BJ (cell line): ENCODE measurements at places on chromosomes 4 and X.

DNA sequence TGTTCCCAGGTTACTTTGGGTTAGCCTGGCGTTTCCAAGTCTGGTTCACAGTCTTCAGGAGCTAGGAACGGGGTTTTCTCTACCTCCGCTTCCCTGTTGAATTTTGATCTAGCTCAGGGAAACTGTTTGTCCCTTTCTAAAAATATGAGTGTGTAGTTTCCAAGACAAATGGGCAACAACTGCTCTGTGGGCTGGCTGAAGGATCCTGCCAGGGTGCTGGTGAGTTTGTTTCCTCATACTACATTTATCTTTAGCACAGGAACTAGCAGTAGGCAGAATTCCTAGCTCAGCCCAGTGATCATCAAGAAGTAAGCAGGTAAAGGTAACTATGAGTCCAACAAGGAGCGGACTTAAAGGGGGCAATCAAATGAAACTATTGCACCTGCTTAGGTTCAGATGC is 13.3 kb upstream of the FAM47E start:
- no peak for DNase-seq

DNA sequence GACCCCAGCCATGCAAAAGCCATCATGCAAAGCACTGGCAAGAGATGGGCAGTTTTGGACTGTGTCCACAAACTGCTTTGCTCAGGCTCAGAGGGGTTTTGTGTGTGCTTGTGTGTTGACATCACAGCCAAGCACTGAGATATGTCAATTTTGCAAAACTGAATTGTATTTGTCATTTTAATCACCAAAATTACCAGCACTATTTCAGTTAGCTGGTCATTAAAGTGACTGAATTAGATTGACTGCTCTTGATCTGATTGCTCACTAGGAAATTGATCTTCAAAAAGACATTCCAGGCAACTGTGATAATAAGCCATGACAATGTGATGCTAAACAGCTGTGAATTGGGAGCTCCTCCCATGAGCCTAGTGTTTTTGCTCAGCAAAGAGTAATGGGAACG is 337.3 kb upstream of the GNPDA2 start:
- DNase-seq = no peak

- DNase-seq = no peak
Measured at GRCh38 chr4:16116493-16116990, 32.7 kb upstream of the PROM1 start.

- DNase-seq = no peak
Measured at GRCh38 chr4:139675651-139676050, 10.0 kb downstream of the MGST2 start.

DNA sequence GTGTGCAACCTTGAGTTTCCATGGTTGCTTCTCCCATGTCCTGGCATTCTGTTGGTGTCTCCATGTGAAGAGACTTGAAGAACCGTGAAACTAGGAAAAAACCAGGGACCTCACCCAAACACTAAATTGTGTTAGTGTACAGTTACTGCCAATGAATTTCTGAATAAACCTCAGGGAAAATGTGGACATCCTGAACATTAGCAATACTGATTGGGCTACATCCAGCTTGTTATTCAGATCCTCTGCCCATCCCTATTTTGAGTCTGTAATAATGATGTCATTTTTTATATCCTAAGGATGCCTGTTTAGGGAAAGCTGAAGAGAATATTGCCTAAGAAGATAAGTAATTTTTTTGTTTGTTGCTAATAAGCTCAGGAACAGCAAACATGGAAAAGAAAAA is 262.7 kb downstream of the TMA16 start:
- DNase-seq = no peak

GRCh38 chr4:2318885-2319284 is 57.0 kb upstream of the MXD4 start:
- DNase-seq = no peak

DNA sequence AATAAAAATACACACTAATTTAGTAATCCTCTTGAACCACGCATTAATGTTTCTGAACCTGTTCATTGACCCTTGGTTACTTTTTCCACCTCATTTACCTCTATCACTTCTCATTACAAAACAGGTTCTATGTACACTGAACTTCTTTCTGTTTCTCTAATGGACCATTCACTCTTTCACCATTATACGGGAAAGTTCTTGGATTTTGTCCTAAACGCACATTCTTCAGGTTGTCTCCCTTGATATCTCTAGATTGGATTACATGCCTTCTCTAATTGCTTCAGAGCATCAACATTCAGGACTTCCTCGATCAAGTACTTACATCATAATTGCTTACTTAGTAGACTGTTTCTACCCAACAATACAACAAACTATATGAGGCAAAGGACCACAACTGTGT is 359.4 kb upstream of the FSTL5 start:
- no peak for DNase-seq

DNA sequence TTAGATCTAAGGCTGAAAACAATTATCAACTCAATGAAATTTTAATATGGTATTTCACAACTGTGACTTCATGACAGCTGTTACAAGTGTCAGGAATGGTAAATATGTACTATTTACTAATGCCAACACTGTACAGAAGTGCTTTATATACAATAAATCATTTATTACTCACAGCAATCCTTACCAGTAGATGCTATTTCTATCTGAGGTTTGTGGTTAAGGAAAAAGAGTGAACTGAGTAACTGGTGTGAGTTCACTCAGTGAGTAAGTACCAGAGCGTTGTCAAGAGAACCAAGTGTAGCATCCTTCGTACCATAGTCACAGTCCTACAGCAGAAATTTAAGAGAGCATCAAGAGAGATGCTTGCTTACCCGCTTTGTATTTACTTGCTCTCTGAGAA is 23.3 kb downstream of the MTHFD2L start:
- no peak for DNase-seq

DNA sequence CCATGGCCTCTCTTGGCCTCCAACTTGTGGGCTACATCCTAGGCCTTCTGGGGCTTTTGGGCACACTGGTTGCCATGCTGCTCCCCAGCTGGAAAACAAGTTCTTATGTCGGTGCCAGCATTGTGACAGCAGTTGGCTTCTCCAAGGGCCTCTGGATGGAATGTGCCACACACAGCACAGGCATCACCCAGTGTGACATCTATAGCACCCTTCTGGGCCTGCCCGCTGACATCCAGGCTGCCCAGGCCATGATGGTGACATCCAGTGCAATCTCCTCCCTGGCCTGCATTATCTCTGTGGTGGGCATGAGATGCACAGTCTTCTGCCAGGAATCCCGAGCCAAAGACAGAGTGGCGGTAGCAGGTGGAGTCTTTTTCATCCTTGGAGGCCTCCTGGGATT is 8.0 kb downstream of the CLDN2 start:
- no peak for DNase-seq
